ENCODE measurements at places on chromosomes 6 and 20. TPM values are rescaled to one million over a fixed set of nuclear protein-coding genes. Genes with fewer than 3 reads are reported as not detected.

- no peak overlapping the region for H3K27ac ChIP-seq
- no peaks in the 10 kb centered on the region for H3K36me3 ChIP-seq
- H3K4me3 ChIP-seq, result no peak overlapping the region
- H3K27me3 ChIP-seq, result peaks cover 4% of the 10 kb centered on the region
- DNase-seq, result no peak
- no peaks in the 10 kb centered on the region for H3K4me1 ChIP-seq
Observed at GRCh38 chr6:157747370-157747769, 75.7 kb upstream of the SNX9 start.

DNA sequence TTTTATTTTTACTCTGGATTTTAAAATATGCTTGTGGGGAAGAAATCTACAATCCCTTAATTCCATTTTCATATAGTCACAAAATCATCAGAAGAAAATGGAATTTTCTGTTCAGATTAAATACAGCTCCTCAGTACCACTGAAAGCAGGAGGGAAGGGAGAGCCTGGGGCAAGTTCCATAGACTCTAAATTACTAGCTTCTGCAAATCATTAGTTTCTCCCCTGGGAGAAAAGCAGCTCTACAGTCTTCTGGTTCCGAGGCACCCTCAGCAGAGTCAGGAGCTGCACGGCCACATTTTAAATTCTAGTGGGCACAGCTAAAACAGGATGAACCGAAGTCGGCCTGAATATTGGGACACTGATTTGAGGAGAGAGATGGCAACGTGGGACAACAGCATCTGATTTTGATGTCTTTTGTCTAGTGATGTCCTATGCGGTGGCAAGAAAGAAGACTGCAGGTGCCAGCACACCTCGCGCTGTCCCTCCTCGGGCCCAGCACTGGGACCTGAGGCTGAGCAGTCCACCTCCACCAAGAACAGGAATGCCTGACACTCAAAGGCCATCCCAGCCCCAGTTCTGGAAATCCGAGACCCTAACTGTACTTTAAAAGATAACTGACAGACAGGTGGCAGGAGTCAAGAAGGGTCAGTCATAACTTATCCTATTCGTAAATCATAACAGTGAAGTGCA, 90.7 kb downstream of the FOXC1 start:
- no peaks in the 10 kb centered on the region for H3K36me3 ChIP-seq
- DNase-seq, result no peak
- no peak overlapping the region for H3K4me3 ChIP-seq
- no peak overlapping the region for H3K27ac ChIP-seq
- H3K27me3 ChIP-seq, result no peaks in the 10 kb centered on the region

DNA sequence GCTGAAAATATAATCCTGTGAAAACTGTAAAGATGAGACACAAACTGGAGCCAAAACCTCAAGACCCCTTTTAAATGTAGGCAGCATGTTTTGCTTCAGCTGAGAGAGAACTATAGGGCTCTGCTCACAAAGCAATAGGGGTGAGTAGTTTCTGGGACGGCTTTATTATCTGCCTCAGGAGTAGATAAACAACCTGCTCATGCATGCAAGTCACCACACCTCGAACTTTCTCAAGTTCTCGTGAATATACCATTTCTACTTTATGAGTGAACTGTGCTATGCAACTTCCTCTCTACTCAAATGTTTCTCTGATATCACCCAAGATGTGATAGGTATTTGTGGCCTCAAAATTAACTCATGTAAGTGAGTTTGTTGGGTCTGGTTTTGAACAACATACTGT, 7.5 kb upstream of the OOEP start:
- no peak overlapping the region for H3K4me3 ChIP-seq
- no peaks in the 10 kb centered on the region for H3K4me1 ChIP-seq
- no peaks in the 10 kb centered on the region for H3K27me3 ChIP-seq
- no peak overlapping the region for H3K27ac ChIP-seq
- no peak for DNase-seq
- H3K36me3 ChIP-seq, result no peaks in the 10 kb centered on the region

- H3K27ac ChIP-seq, result no peak overlapping the region
- H3K36me3 ChIP-seq, result peaks cover 18% of the 10 kb centered on the region
- DNase-seq, result no peak
- no peaks in the 10 kb centered on the region for H3K4me1 ChIP-seq
- H3K4me3 ChIP-seq, result no peak overlapping the region
Observed at GRCh38 chr6:124928851-124929250, 33.4 kb upstream of the RNF217 start.

TRMT6 gene
- 7.2 TPM for total RNA-seq
